ENCODE measurements at places on chromosomes 2 and 18.

- no peak for DNase-seq
These were observed 165.4 kb upstream of the ZFP36L2 start for GRCh38 chr2:43391878-43392215.

- no peak for DNase-seq
These were observed 75.4 kb downstream of the EPC2 start for GRCh38 chr2:148719941-148720436.

- DNase-seq: no peak
These were observed 9.2 kb upstream of the SERPINB2 start for GRCh38 chr18:63878343-63878742.

- no peak for DNase-seq
These were observed 36.5 kb downstream of the RRM2 start for GRCh38 chr2:10159086-10159485.

- DNase-seq: no peak
These were observed 192.2 kb downstream of the ZNF385B start for GRCh38 chr2:179669196-179669595.

DNA sequence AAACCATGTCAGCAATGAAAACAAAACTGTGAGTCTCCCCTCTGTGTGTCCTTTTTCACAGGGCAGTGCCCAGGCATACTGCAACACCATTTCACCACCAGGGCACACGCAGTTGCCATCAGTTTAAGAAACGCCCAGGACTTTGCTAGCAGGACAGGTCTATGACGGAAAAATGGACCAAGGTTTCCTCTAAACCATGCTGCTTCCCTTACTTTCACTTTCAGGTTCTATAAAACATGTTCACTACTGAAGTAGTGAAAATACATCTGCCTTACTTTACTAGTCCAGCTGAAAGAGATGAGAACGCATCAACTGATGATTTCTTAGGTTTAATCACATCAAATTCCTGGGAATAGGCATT lies 110.5 kb downstream of the TCF4 start:
- DNase-seq: peak; percentile 68

GRCh38 chr2:42567364-42567763 lies 1.1 kb upstream of the MTA3 start:
- DNase-seq: no peak

DNA sequence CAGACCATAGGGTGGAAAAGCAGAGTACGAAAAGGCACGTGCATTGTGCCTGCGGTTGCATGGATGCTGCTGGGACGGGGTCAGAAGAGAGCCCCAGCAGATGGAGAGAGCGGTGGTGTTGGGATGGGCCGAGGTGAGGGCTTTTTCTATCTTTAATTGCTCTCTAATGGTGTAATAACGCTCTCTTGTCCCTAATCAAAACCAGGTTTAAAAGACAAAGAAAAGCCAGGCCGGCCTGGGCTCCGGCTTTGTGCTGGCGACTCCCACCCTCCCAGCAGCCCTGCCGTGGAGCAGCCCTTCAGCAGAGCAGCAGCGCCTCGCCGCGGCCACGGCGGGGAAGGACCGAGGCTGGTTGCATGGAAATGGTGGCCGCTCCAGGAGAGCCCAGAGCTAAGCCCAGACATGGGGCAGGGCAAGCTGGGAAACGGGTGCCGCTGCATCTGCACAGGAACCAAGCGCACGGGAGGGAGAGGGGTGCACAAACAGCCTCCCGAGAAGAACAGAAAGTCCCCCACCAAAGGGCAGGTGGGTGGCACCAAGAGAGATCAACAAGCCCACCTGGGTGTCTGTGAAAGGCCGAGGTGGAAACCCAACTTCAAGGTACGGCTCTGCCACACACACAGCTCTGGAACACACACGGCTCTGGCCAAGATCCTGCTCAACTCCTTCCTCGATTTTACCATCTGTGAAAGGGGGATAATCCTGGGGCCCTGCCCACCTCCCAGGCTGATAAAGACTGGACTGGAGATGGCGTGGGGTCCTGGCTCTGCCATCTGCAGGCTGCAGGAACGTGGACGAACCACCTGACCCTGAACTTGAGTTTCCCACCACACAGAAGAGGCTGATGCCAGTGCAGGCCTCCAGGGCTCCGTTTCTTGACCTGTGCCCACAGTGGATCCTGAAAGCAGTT lies 15.0 kb downstream of the HS1BP3 start:
- peak; percentile 94 for DNase-seq

GRCh38 chr2:25341011-25341727 lies 556 bp downstream of the DNMT3A start:
- no peak for DNase-seq

DNA sequence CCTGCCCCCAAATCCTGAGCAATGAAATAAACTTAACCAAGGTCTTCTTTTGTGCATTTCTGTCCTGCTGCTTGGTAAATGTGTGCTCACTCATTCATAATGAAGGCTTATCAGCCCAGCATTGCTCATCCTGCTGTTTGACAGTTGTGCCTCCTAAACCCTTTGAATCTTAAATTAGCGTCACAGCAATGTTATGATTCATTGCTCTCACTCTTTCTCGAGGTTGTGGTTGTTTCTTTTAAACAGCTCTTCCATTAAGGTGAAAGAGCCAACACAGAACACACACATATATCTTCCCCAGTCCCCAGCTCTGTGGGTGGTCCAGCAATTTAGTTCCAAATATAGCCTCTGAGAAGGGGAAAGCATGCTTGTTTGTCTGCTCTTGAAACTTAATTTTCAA lies 84.0 kb downstream of the EVA1A start:
- no peak for DNase-seq

- DNase-seq: no peak
These were observed 3.2 kb upstream of the AQP12B start for GRCh38 chr2:240685771-240686371.

GRCh38 chr18:9215221-9215933 lies 78.8 kb downstream of the ANKRD12 start:
- no peak for DNase-seq

GRCh38 chr18:49786019-49786720 lies 27.2 kb downstream of the ACAA2 start:
- DNase-seq: no peak

GRCh38 chr2:69914950-69915945 lies at the start of gene MXD1:
Gene MXD1, plus strand, starts transcription at chr2:69915109. Its CDS starts 222 bp downstream, at chr2:69915331.
- DNase-seq: no peak

- DNase-seq: no peak
These were observed 57.7 kb upstream of the RBMS1 start for GRCh38 chr2:160551259-160551658.

DNA sequence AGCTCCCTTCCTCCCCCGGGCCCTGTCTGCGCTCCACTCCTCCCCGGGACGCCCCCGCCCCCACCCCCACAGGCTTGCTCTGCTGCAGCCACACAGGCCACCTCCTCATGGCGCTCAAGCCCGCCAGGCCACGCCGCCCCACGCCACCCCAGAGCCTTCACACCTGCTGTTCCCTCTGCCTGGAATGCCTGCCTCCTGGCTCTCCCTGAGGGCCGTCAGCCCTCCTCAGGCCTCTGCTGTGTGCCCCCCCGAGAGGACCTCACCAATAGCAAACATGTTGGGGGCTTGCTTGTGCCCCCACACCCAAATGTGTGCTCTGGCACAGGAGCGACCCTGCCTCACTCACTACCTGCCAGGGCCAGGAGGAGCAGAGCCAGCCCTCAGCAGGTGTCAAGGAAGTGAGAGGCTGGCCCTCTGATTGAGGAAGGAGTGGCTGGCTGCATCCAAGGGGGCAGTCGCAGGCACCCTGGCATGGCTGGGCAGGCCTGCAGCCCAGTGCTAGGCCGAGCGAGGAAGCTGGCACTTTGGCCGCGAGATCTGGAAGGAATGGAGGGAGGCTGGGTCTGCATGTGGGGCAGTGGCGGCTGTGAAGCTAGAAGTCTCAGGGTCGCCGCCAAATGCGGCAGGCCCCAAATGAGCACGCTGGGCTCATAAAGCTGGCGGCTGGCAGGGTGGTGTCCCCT lies 86.5 kb downstream of the INHBB start:
- no peak for DNase-seq

DNA sequence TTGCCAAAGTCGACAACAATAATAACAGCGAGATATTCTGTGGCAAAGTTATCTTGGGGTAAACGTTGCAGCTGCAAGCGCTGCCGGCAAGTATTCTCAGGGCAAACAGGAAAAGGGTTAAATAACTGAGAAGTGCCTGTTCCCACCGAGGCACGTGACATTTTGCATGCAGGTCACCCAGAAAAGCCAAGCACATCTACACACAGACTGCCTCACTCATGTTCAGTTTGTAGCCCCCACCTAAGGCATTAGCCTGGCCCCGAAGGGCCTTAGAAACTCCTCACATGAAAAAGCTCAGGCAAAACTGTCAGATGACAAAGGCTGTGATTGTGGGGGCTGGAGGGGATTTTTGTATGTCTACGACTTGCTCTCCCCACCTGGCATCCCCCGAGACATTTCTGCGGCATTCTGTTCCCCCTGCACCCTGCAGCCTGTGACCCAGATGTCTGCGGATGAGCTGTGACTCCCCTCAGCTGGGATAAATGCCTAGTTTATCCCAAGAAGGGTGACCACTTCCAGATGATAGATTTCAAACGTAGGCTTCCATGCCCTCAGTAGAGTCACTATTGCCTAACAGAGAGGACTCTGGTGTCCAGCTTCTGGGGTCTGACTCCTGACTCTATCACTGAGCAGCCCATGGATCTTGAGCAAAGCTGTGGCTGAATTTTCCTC lies 215.2 kb upstream of the SIX2 start:
- no peak for DNase-seq

DNA sequence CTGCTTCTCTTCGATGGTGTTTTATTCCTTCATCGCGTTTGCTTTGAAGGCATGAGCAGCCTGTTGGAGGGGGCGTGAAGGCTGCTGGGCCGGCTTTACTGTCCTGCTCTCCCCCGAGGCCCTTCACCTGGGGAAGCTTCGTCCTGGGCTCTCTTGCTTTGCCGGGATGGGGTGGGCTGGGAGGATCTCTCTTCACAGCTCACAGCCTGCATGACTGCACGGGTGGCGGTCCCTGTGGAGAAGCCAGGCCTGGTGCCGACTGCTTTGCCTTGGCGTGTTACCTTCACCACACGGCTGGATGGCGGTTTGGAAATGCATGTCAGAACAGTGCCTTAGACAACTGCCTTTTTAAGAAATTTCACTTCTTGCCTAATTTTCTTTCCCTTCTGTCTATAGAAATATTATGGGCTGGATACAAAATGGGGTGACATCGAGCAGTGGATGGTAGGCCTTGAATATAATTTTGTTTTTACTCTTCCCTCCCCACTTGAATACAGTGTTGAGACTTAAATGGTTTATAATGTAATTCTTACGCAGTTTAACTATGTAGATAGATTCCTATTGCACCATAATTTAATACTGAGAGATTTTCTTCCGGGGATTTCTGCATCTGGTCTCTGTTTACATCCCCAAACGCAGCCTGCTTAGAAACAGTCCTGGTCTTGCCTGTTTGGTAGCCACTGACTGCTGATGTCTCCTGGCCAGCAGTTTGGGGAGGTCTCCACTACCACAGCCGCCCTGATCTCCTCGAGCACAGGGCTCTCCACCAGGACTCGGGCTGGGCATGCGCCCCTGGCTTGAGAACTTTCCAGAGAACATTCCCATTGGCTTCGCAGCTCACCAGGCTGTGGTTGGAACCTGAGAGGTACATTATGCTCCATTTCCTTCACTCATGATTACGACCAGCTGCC lies 81.0 kb upstream of the RBM44 start:
- DNase-seq: no peak

DNA sequence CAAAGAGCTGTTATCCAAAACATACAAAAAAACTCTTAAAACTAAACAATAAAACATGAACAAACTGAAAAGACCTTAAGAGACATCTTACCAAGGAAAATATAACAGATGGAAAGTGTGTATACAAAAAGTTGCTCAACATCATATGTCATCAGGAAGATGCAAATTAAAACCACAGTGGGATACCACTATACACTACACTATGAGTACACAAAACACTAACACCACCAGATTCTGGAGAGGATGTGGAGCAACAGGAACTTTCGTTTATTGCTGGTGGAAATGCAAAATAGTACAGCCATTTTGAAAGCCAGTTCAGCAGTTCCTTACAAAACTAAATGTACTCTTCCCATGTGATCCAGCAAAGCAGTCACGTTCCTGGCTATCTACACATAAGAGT lies 221.4 kb downstream of the CMPK2 start:
- DNase-seq: no peak

DNA sequence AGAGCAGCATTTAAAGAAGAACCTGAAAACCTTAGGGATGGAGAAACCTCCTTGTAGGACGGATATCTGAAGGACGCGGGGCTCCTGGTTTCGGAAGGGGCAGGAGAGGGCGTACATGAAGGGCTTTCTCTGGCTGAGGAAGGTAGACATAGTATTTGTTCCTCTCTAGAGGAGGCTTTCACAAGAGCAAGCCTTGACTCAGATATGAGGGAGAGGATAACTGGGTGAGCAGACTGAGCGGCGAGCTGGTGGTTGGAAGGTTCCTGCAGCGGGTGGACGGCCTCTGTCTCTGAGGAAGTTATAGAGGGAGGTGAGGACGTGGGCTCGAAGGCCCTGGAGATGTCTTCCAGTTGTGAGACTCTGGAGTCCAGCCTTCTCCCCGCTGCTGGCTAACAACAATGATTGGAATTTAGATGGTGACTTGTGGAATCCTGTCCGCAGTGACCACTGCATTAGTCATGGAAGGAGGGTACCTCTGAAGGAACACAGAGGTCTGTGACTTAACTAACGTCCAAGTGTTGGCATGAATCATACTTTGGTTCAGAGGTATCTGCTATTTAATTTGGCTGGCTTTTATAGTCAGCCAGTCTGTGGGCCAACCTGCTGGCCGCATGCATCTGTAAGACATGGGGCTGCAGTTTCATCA lies 80.9 kb downstream of the ASAP2 start:
- peak; percentile 86 for DNase-seq

GRCh38 chr2:151852260-151853069 lies 24.2 kb upstream of the ARL5A start:
- no peak for DNase-seq
